Hepatocyte (in vitro differentiated cells): ENCODE measurements at places on chromosomes 11 and 22.

DNA sequence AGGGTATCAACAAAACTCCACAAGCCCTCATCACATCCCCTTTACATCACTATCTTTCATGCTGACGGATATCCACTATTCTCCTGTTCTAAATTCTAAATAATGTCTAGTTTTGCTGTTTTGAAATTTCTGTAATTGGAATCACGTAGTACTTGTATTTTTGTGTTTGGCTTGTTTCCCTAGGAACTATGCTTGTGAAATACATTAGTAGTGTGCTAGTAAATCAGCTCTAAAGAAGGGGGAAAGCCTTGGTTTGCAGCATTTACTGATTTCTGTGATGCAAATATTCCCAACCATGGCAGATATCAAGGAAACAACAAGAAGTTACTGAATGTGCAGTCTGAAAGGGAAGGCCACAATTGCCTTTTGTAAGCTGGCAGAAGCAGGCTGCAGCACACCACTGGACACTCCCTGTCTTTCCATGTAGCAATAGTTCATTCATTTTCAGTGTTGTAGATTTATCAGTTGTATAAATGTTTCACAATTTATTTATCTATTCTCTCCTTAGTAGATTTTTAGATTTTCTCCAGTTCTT lies 4.7 kb upstream of the FOLH1 start:
- DNase-seq, result no peak

DNA sequence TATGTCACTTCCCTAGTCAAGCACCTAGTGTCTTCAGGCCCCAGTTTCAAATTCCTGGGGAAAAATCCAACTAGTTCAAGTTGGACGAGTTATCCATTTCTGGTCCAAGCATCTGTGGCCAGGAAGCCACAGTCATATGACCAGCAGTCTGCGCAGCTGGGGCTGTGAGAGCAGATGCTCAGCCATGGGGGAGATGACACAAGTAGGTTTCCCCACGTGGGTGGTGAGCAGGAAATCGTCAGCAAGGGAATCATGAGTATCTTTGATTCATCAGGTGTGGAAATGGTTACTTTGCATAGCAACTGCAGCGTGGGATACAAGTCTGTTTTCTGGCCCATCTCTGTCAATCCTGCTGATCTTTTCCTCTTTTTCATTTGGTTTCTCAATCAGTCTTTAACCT lies 185.3 kb downstream of the C11orf91 start:
- DNase-seq, result no peak

DNA sequence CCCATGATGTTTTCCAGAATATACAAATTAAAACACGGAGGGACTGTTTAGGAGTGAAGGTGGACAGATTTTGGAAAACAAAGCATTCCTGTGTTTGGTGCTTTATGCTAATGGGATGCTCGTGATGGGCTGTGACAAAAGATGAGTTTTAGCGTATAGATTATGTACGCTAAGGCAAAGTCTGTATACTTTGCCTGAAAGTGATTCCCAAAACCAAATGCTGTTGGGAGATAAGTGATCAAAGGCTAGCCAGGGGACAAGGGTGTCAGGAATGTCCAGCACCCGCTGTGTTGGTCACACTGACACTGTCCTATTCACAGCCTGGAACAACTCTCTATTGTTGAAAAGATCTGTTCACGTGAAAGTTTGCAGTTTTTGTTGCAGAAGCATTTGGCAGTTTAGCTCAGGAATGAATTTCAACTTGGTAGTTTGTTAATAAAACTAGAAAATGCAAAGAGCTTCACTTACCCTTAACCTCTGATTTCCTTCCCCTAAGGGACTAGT lies 1.5 kb downstream of the JAM3 start:
- DNase-seq, result no peak

DNA sequence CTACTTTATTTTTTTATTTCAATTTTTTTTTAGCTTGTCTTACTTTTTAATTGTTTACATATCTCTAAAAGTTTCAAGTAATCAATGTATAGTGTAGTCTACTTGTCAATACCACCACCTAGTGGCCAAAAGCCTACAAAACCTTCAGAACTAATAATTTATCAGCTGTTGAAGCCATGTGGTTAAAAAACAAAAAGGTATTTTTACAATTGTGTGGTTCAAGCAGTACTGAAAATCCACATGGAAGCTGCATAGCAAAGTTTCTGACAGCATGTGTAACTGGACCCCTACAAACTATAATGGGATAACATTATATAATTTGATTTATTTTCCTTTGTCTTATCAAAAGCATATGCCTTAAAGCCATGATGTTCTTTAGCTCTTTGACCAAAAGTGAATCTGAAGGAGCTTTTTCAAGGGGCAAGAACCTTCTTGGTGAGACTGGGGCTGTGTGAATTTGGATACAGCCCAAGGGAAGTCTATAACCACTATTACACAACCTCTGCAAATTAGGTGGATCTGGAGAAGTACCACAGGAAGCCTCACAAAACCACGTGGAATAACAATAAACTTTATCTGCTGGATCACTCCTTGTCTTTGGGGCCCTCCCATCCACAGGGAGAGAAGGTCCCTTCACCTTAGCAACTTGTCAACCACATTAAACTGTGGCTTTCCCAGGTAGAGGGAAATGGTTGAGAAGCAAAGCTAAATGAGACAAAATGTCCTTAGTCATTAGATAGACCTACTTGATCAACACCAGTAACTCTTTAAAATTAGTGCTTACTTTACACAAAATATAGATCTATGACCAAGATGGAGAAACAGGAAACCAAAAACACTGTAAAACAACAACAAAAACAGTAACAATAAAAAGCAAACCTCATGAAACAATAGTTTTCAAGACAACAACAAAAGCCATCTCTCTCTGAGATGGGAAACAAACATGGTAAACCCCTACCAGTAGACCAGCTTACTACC lies 9.9 kb downstream of the NARS2 start:
- peak; percentile 81 for DNase-seq
